Frontal cortex (tissue), 4 donors: ENCODE measurements at places on chromosomes 16 and 17. TPM values are rescaled to one million over a fixed set of nuclear protein-coding genes. Genes with fewer than 3 reads are reported as not detected.

The PIMREG gene
- 4.1 TPM for total RNA-seq

The MT3 gene
- 7.3 TPM for total RNA-seq

The PTGES3L gene
- total RNA-seq = 2.9 TPM

The TMEM98 gene
- 37.9 TPM for total RNA-seq

The KCNJ12 gene
- total RNA-seq = 0.82 TPM

The TSPAN10 gene
- total RNA-seq = not detected

The KCNJ16 gene
- 6.9 TPM for total RNA-seq

The TPPP3 gene
- total RNA-seq = 2.0 TPM

The ZNF385C gene
- 0.41 TPM for total RNA-seq

The PIPOX gene
- 4.9 TPM for total RNA-seq

The PPL gene
- 0.82 TPM for total RNA-seq

The TAT gene
- not detected for total RNA-seq

The ALOX12 gene
- total RNA-seq = under 0.01 TPM

The HP gene
- 0.41 TPM for total RNA-seq

The C17orf58 gene
- 38.3 TPM for total RNA-seq

The CX3CL1 gene
- 4.9 TPM for total RNA-seq

The CLEC19A gene
- under 0.01 TPM for total RNA-seq

The TMIGD1 gene
- not detected for total RNA-seq

The ALDH3A1 gene
- total RNA-seq = 0.41 TPM

The KCNAB3 gene
- 1.2 TPM for total RNA-seq

The ABCC11 gene
- 0.41 TPM for total RNA-seq

The TBC1D3K gene
- total RNA-seq = not detected

The SULT1A2 gene
- 0.41 TPM for total RNA-seq

The SERPINF2 gene
- not detected for total RNA-seq

The TMC7 gene
- total RNA-seq = 3.3 TPM

The PPP1R27 gene
- total RNA-seq = not detected

The SLFN13 gene
- under 0.01 TPM for total RNA-seq

The C17orf107 gene
- 2.4 TPM for total RNA-seq

The CYBA gene
- total RNA-seq = 24.9 TPM

The NTN1 gene
- 6.5 TPM for total RNA-seq

The SOX8 gene
- total RNA-seq = 22.8 TPM

The CDRT15L2 gene
- total RNA-seq = not detected

The TRPV2 gene
- total RNA-seq = 2.4 TPM

The CCL18 gene
- total RNA-seq = not detected

The CPHXL2 gene
- not detected for total RNA-seq

The ADAD2 gene
- total RNA-seq = not detected

The SPN gene
- under 0.01 TPM for total RNA-seq

The TP53TG3 gene
- not detected for total RNA-seq

The CMIP gene
- total RNA-seq = 18.8 TPM

The CALB2 gene
- total RNA-seq = 19.2 TPM

The G6PC1 gene
- total RNA-seq = not detected

The PRSS8 gene
- not detected for total RNA-seq

The ZPBP2 gene
- total RNA-seq = not detected

The CLEC3A gene
- under 0.01 TPM for total RNA-seq

The TLCD2 gene
- total RNA-seq = 0.41 TPM

The CASKIN1 gene
- 15.9 TPM for total RNA-seq

The AOC3 gene
- total RNA-seq = 0.41 TPM
